ENCODE measurements at places on chromosomes 2 and 18.

- no peak for DNase-seq
Measured at GRCh38 chr2:65638443-65638842, 206.0 kb upstream of the SPRED2 start.

GRCh38 chr2:127217470-127218325, 2.4 kb downstream of the CYP27C1 start:
- DNase-seq, result no peak

DNA sequence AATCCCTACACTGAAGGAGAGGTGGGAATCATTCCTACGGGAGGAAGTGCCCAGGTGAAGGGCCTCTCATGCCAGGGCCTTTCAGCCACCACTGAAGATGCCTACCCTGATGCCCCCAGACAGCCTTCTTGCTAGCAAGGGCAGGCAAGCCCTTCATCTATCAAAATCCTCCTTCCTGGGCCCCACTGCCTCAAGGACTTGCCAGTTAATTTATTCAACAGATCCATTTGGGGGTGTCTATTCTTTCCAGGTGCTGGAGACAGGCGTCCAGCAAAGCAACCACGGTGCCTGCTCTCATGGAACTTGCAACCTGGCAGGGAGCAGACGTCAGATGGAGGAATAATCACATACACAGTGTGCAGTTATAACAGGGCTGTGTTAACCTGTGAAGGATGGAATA, 95.5 kb downstream of the GYPC start:
- DNase-seq, result no peak

- no peak for DNase-seq
Measured at GRCh38 chr2:55051026-55051866, 995 bp upstream of the RTN4 start.

GRCh38 chr18:58671632-58672564, 633 bp downstream of the MALT1 start:
- DNase-seq, result peak; percentile 5

- DNase-seq, result no peak
Measured at GRCh38 chr2:182906454-182906853, 40.0 kb upstream of the FRZB start.

- DNase-seq, result no peak
Measured at GRCh38 chr2:1940679-1941078, 196.4 kb upstream of the PXDN start.

DNA sequence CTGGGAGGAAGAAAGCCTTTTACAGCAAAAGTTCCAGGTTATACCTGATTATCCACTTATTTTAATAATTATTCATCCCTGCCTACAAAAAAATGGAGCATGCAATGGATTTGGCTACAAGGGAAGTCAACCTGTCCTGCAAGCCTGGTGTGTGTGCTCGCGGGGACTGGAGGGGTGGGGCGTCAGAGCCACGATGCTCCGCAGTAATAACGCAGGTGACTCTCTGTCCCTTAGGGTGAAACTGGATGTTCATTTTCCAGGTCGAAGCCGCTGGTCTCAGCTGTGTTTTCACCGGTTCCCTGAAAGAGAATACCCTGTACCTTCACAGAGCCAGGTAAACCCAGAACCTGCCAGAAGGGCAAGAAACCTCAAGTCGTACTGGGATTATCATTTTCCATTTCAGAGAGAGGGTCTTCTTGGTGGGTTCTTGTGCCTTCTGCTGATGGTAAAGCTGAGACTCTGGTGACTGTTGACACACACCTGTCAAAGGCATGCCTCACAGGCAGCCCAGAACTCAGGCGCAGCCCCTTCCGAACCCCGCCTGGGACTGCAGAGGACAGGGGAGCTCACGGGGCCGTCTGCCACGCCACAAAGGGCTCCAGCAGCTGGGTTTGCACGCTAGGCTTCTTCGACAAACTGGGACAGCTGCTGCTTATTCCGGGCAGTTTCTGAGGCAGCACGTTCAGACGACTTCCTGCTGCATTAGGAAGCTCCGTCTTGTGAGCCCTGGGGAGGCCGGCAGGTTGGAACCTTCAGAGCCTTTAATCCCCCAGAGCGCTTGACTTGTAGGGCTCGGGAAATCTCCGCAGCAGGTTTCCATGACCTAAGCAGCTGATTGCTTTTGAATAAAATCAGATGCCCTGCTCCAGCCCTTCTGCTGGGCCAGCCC, 58.6 kb downstream of the KCNG2 start:
- DNase-seq, result no peak

DNA sequence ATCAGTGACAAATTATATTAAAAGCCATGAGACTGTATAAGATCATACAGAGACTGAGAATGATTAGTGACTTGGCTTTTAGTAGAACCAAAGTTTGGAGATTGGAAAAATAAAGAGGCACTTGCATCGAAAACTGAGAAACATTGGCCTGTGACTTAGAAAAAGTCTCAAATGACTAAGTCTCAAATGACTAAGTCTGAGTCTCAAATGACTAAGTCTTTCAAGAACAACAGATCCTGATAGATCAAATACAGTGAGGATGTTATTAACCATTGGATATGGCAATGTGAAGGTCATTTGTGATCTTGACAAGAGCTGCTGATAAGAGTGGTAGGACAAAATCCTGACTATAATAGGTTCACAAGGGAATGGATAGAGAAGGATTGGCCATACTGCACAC, 135.5 kb upstream of the FANCL start:
- DNase-seq, result no peak

- no peak for DNase-seq
Measured at GRCh38 chr18:78073275-78073674, 823.6 kb downstream of the GALR1 start.

- DNase-seq, result no peak
Measured at GRCh38 chr2:111167076-111167862, 46.6 kb downstream of the BCL2L11 start.

- DNase-seq, result no peak
Measured at GRCh38 chr18:48940854-48941611, 9.7 kb downstream of the SMAD7 start.

DNA sequence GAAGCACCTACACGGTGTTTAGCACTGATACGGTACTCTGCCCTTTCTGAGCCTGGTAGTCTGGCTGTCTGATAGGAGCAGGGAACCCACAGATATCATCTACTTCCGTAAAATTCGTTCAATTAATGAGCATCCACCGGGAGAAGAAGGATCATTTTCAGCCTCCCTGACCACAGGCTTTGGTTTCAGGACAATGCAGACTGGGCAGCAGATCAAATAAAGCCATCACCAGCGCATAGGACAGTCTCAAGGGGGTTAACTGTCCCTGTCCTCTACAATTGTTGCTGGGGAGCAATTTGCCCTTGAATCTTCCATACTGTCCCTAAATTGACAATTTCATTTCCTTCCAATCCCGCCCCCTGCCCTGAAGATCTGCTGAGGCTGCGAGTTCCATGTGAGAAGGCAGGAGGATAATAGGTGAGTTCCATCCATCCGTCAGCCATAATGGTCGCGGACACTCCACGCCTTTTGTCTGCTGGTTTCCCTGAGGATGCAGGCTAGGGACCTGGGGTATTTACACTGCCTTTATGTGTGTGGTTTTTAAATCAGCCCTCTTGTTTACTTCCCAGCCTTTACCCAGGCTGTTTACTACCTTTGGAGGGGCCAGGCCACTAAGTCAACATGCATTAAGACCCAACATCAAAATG, 110.0 kb downstream of the MYCN start:
- no peak for DNase-seq

DNA sequence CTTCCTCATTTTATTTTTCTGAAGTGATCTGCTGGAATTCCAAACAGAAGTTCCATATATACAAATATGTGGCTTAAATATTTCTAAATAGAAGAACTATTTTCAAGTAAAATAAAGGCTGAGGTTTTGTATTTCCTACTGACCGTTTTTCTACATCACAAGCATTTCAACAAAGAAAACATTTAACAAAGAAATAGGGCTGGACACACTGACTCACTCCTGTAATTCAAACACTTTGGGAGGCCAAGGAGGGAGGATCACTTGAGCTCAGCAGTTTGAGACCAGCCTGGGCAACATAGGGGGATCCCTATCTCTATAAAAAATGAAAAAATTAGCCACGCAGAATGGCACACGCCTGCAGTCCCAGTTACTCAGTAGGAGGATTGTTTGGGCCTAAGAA, 44.6 kb downstream of the TANK start:
- DNase-seq, result no peak

- DNase-seq, result no peak
Measured at GRCh38 chr2:36569267-36569856, 28.6 kb downstream of the FEZ2 start.
